ENCODE measurements at places on chromosomes 13 and 19. TPM values are rescaled to one million over a fixed set of nuclear protein-coding genes. Genes with fewer than 3 reads are reported as not detected.

The CYP2S1 gene
- total RNA-seq, result 0.53 TPM

GRCh38 chr13:95201814-95202651, 99.2 kb downstream of the ABCC4 start:
- no peak for DNase-seq

The IRGQ gene
- total RNA-seq, result 26.2 TPM

- DNase-seq, result no peak
Observed at GRCh38 chr13:43782686-43783085, 4.1 kb downstream of the ENOX1 start.

GRCh38 chr13:43731296-43731695, 55.5 kb downstream of the ENOX1 start:
- DNase-seq, result no peak

The RASIP1 gene
- 10.8 TPM for total RNA-seq

The DLL3 gene
- total RNA-seq, result not detected

DNA sequence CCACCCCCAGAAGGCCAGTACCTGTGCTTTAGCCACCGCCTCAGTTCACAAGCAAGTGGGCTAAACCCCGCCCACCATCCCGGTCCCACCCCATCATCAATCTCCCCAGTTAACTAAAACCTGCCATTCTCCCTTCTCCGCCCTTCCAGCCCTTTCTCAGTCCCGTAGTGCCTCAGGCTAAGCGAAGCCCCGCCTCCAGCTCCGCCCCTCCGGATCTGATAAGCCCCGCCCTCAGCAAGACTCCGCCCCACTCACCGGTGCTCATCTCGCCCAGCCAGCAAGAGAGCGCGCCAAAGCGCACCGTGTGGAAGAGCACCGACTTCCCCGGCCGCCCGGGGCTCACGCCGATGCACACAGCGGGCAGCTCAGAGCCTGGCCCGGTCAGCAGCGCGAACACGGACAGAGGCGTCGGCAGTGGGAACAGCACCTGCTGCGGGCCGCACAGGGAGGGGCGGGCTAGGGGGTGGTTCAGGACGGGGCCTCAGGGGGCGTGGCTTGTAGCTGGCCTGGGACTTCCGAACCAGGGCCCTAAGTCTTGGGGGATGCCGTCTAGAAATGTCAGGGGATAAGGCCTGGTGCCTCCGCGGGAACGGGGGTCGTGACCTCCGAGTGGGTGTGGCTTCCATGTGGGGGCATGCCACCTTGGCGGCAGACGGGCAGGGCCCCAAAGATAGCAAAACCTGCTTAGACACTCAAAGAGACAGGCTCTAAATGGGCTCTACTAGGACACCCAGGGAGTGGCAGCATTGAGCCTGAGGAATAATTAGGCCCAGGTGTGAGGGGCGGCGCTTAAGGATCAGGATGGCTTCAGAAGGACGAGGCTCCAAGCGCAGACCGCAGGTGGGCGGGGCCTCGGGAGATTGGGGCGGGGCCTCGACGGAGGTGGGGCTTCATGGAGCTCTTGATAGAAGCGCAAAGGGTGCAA, 21.4 kb downstream of the MAP4K1 start:
- DNase-seq, result peak; percentile 17

The SULT2A1 gene
- 0.90 TPM for total RNA-seq

The KLK6 gene
- not detected for total RNA-seq

The SMIM44 gene
- not detected for total RNA-seq

DNA sequence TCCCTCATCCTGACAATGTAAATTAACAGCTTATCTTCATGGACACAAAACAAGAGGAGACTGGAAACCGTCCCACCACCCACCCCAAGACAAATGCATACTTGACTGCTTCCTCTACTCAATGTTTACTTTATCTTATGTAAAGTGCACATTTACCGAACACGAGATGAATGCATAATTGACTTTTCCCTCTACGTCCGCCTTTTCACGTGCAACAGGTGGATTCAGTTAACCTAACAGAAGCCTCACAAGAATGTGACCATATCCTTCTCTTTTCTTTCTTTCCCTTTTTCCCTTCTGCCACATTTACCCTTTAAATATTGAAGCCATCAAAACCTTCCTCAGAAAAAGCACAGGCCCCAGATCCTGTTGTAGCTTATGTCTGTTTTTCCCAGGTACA, 468.0 kb downstream of the UQCRFS1 start:
- no peak for DNase-seq

The RYR1 gene
- total RNA-seq, result 5.3 TPM

DNA sequence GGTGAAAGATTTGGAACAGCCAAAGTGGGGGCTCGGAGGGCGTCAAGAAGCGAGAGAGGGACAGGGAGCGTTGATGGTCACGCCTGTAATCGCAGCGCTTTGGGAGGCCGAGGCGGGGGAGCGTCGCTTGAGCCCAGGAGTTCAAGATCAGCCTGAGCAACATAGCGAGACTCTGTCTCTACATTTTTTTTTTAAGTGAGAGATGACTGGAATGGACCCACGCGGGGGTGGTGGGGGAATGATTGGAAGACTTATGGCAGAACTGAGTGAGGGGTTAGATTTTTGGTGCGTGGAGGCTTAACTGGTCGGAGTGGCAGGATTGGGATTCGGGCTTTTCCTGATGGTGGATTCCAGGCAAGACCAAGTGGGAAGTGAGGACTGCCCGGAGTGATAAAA, 725 bp downstream of the PSMD8 start:
- no peak for DNase-seq

The PGLYRP2 gene
- not detected for total RNA-seq

DNA sequence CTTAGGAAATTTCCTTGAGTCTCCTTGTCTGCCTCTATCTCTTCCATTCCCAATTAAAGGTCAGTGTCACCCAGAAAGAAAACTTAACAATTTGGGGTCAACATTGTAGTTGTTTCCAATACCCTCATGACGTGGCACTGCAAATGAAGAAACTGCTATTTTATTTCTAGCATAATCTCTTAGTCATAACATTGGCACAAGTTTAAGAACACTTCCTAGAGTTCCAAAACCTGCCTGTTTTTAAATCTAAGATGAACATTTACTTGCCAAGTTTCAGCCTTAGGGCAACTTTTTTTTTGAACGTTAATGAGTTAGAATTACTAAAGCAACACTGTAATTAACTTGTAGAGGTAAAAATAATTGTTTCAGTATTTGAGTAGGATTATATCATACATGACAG, 108.0 kb downstream of the LMO7 start:
- no peak for DNase-seq

DNA sequence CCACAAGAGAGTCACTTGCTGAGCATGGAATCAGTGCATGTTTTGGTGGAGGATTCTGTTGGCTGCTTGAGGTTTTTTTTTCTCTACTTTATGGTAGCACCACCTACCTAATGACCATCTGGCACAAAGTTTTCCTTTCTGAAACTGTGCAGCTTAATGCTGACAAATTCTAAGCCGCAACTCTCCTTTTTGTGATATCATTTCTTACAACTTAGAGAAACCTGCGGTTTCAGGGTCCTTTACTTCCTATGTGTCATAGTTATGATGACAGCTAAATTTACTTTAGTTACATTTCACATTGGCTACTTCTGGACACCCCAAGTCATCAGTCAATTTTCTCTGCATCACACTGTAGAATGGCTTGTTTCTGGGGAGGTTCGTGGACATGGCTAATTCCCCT, 115.4 kb upstream of the TMTC4 start:
- no peak for DNase-seq

GRCh38 chr13:42380420-42381164, 108.6 kb downstream of the AKAP11 start:
- no peak for DNase-seq

- DNase-seq, result no peak
Observed at GRCh38 chr13:32650705-32651311, 64.6 kb downstream of the PDS5B start.

GRCh38 chr19:3591876-3592613, 6.8 kb downstream of the GIPC3 start:
- DNase-seq, result no peak

The GAS6 gene
- total RNA-seq, result 55.1 TPM

The UBL3 gene
- total RNA-seq, result 44.1 TPM

The GDF15 gene
- total RNA-seq, result 12.5 TPM

- DNase-seq, result no peak
Observed at GRCh38 chr19:2043251-2043641, 7.8 kb downstream of the MKNK2 start.

DNA sequence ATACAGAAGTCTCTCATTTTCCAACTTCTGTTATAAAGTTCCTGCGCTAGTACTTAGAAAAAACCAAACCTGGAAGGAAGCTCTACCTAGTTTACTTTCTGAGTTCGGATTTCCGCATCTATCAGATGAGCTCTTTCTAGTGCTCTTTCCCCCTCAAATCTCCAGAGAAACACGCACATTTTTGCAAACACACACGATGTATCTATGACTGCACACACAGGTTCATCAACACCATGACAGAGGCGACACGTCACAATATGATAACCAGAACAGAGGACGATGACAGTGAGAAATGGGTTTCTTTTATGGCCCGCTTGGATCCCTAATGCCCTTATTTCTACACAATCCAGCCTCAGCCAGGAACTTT, 629 bp upstream of the LRRC63 start:
- DNase-seq, result no peak

DNA sequence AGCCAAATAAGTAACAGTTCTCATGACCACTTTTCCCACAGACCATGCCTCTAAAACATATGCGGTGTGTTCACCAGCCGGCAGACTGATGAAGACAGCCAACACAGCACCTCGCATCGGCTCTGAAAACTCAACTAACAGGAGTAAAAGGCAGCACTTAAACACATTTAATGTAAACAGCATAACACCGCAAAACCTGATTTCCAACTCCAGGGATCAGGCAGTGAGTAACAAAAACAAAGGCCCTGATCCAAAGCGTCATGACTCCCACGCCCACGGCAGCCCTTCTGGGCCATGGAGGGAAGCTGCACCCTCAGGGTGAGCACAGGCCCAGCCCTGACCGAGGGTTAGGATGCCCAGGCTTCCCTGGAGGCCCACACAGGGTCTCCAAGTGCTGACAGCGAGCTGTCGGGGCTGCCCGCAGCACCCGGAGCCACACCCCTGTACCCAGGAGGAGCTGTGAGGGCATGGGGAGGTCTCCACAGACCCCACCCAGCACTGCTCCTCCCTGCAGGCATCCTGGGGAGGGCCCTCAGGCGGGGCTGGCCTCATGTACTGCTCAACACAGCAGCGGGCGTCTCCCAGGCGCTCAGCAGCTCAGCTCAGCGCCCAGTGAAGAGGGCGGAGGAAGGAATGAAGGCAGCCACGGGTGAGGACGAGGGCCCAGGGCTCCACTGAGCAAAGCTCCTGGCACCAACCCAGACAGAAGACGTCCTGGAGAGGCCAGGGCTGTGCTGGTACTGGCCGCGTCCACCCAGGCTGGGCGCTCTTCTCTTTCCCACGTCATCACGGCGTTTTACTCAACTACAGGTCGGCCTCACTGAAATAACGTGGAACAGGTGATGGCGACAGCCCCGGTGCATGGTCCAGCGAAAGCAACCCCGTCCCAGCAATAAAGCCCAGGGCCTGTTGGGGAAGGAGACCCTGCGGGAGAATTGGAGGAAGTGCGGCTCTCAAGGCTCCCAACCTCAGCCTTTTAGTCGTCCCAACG, 53.7 kb downstream of the RASA3 start:
- no peak for DNase-seq

- DNase-seq, result no peak
Observed at GRCh38 chr19:17673937-17674799, 14.0 kb downstream of the UNC13A start.

GRCh38 chr13:113509989-113510388, 19.5 kb upstream of the DCUN1D2 start:
- DNase-seq, result no peak

GRCh38 chr13:43664700-43665191, 122.0 kb downstream of the ENOX1 start:
- DNase-seq, result no peak

DNA sequence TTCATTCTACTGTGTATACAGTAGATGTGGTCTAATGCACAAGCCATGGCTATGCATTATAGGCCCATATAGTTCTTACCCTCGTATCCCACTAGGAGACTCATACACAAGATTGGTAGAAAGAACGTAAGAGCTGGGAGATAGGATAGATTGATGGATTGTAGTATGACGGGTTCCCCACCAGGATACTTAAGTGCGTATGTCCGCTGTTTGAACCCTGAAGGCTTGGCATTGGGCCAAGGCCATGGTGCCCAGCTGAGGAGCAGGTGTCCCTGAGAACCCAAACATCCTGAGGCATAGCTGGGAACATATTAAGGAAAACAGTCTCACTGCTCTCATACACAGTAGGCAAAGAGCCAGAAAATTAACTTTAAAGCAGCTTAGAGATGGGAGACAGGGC, 617.5 kb upstream of the KLF12 start:
- no peak for DNase-seq

The RNF17 gene
- total RNA-seq, result not detected

- no peak for DNase-seq
Observed at GRCh38 chr13:98879957-98880356, 97.9 kb downstream of the DOCK9 start.

GRCh38 chr19:43452582-43452981, 12.8 kb downstream of the LYPD3 start:
- DNase-seq, result no peak

DNA sequence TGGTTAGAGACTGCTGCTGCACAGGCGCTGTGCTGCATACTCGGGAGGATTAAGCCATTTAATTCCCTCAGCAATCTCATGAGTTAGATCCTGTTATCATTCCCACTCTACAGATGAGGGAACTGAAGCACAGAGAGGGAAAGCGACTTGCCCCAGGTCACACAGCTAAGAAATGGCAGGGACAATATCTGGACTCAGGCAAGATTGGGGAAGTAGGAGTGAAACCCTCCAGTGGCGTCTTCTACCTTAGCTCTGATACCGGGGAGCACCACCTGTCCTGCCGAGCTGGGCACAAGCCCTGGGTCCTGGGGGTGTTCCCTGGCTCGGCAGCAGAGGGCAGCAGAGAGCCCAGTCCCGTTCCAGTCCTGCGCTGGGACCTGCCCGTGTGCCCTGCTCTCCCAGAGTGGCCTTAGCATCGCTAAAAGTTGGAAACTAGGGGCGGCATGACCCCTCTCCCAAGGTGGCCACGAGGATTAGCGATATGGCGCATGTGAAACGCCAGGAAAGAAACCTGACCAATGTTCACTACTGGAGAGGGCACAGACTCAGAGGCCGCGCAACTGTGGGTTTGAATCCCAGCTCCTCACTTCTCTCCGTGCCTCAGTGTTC, 20.5 kb downstream of the CYTH2 start:
- DNase-seq, result no peak

The OR4F17 gene
- total RNA-seq, result not detected

DNA sequence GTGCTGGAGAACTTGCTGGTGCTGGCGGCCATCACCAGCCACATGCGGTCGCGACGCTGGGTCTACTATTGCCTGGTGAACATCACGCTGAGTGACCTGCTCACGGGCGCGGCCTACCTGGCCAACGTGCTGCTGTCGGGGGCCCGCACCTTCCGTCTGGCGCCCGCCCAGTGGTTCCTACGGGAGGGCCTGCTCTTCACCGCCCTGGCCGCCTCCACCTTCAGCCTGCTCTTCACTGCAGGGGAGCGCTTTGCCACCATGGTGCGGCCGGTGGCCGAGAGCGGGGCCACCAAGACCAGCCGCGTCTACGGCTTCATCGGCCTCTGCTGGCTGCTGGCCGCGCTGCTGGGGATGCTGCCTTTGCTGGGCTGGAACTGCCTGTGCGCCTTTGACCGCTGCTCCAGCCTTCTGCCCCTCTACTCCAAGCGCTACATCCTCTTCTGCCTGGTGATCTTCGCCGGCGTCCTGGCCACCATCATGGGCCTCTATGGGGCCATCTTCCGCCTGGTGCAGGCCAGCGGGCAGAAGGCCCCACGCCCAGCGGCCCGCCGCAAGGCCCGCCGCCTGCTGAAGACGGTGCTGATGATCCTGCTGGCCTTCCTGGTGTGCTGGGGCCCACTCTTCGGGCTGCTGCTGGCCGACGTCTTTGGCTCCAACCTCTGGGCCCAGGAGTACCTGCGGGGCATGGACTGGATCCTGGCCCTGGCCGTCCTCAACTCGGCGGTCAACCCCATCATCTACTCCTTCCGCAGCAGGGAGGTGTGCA, 587 bp downstream of the S1PR4 start:
- DNase-seq, result no peak

The KPTN gene
- 3.0 TPM for total RNA-seq
